BJ (cell line): ENCODE measurements at places on chromosomes 2 and 18.

DNA sequence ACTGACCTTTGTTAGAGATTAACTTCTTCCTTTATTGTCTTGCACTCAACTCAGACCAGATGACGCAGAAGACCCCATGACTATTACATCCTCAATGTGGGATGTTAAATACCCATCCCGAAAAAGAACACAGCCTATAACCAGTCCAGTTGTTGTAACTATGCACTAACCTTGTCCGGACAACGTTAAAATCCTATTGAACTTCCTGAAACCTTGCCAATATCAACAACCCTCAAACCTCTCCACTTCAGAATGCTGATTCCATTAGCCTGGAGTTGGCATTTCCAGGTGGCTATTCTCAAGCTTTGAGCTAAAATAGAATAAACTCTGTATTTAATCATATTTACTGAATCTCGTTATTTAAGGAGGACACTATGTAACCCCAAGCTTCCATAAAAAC, 13.6 kb downstream of the NMS start:
- DNase-seq, result no peak

- no peak for DNase-seq
Observed at GRCh38 chr18:42533009-42533575, 578.1 kb downstream of the PIK3C3 start.

GRCh38 chr2:54546518-54546917, 90.4 kb downstream of the SPTBN1 start:
- DNase-seq, result no peak

GRCh38 chr2:164439885-164440284, 181.4 kb downstream of the GRB14 start:
- no peak for DNase-seq

DNA sequence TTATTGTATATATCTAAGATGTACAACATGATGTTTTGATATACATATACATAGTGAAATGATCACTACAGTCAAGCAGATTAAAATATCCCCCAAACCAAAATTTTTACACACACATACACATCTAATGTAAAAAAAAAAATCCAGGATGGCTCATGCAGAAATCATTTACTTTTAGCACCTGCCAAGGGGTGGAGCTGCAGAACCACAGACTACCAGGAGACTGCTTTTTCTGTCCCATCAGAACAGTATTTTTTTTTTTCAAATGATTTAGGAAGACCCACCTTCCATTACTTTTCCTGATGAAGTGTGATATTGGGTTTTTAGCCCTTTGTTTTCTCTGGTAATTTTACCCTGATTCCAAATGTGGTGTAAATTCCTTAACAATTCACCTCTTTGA, 61.9 kb downstream of the AQP4 start:
- DNase-seq, result no peak

- DNase-seq, result no peak
Observed at GRCh38 chr2:73516033-73516432, 126.2 kb downstream of the NAT8 start.

GRCh38 chr2:7053650-7054265, 136.5 kb downstream of the RNF144A start:
- DNase-seq, result no peak

GRCh38 chr18:36274083-36274715, 23.3 kb upstream of the FHOD3 start:
- no peak for DNase-seq

- DNase-seq, result no peak
Observed at GRCh38 chr18:49073437-49073836, 122.7 kb upstream of the SMAD7 start.
